D721Med (cell line): ENCODE measurements at places on chromosomes 12 and 14.

GRCh38 chr12:108564724-108565123 is 2.3 kb downstream of the ISCU start:
- DNase-seq = no peak

DNA sequence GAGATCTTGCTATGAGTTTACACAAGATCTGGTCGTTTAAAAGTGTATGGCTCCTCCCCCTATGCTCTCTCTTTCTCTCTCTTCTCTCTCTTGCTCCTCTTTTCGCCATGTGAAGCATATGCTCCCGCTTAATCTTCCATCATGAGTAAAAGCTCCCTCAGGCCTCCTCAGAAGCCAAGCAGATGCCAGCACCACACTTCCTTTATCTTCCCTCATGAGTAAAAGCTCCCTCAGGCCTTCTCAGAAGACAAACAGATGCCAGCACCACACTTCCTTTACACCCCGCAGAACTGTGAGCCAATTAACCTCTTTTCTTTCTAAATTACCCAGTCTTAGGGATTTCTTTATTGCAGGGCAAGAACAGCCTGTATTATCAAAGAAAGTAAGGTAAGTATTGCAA is 152.4 kb downstream of the SEC23A start:
- DNase-seq = no peak

GRCh38 chr14:83096092-83096491 is 1562.4 kb upstream of the SEL1L start:
- no peak for DNase-seq

GRCh38 chr12:112178796-112179195 is 53.4 kb downstream of the TRAFD1 start:
- no peak for DNase-seq

GRCh38 chr14:74975059-74975810 is 19.8 kb upstream of the PGF start:
- DNase-seq = no peak

GRCh38 chr12:53010955-53011354 is 4.7 kb downstream of the EIF4B start:
- no peak for DNase-seq

- no peak for DNase-seq
Observed at GRCh38 chr12:110073049-110073831, 24.9 kb upstream of the C12orf76 start.

DNA sequence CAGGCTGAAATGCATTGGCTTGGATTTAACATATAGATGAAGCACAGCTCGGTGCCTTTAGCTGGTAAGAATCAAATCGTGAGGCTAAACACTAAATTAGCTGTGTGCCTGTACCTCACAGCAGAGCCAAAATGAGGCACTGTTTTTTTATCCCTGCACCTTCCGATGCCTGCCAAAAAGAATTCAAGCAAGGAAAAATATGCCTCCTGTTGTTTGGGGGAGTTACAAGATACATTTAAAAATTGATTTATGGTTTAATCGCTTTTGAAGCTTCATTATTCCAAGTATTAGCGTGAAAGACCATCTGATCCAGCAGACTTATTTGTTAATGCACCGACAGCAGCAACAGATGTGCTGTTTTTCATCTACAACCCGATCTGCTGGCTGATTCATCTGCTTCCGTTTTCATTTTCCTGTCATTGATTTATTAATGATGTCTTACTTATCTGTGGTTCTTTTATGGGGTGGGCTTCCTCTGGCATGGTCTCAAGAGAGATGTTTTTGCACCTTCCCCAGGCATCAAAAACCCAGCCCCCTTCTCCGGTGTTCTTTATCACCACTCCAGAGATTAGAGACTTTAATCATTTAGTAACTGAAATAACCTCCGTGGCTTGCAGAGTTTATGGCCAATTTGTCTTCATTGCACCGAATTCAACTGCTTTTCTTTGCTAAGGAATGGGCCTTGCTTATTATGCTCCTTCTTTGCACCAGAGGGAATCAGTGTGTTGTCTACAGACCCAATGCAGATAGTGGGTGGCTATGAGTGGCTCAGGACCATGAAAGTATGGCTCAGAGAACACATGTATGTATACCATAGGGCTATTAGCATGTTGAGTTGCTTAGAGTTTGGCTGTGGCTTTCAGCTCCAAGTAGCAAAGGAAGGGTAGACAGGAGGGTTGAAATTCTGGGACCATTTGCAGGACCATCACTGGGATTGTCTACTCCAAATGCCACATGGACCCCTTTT is 166.8 kb upstream of the TMEM260 start:
- no peak for DNase-seq

- no peak for DNase-seq
Observed at GRCh38 chr12:12654691-12655460, 41.1 kb downstream of the GPR19 start.

DNA sequence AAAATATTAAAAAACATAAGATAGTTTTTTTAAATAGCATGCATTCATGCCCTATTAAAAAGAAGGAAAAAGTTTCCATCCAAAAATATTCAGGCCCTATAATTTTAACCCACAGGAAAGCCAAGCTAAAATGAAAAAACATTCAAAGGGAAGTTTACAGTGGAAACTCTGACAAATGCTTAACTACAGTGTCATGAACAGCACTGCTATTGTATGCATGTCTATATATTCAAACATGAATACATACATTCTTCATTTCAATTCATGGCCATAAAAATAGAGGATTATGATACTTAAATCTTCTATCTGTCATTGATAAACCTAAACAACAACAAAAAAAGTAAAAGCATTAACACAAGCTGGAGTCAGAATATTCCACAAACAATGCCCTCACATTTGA is 67.4 kb downstream of the PPP2R5E start:
- no peak for DNase-seq

- DNase-seq = no peak
Observed at GRCh38 chr14:95902273-95902826, 25.7 kb downstream of the TUNAR start.

- DNase-seq = no peak
Observed at GRCh38 chr12:110355073-110355472, 48.4 kb downstream of the ANAPC7 start.

GRCh38 chr12:22494319-22494718 is 50.0 kb downstream of the C2CD5 start:
- DNase-seq = no peak

GRCh38 chr14:89123215-89123614 is 293.8 kb downstream of the FOXN3 start:
- no peak for DNase-seq

DNA sequence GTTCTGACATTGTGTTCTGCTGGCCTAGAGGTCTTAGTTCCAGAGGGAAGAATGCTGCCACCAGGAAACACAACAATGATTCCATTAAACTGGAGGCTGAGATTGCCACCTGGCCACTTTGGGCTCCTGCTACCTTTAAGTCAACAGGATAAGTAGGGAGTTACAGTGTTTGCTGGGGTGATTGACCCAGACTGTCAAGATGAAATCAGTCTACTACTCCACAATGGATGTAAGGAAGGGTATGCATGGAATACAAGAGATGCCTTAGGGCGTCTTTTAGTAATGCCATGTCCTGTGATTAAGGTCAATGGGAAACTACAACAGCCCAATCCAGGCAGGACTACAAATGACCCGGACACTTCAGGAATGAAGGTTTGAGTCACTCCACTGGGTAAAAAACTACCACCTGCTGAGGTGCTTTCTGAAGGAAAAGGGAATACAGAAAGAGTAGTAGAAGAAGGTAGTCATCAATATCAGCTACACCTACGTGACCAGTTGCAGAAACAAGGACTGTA is 852.6 kb downstream of the LRFN5 start:
- no peak for DNase-seq

DNA sequence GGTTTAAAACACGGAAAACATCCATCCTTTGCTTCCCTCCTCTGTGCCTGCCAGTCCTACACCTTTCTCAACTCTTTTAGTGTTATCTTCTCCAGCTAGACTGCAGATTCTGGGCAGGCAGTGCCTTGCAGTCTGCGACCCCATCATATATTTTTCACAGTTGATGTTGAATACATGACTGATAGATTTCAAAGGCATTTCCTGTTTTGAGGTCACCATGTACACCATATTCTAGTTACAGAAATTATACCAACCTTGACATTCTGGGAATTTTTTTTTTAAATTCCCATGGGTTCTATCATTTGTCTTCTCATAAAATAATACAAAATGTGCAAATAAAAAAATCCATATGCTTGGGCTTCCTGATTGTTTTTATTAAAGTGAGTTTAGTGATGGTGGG is 16.6 kb downstream of the SOCS2 start:
- no peak for DNase-seq

GRCh38 chr12:41942354-41942753 is 202.3 kb downstream of the GXYLT1 start:
- DNase-seq = no peak

GRCh38 chr14:82094829-82095345 is 561.2 kb upstream of the SEL1L start:
- no peak for DNase-seq

- no peak for DNase-seq
Observed at GRCh38 chr12:19752712-19753111, 313.4 kb downstream of the AEBP2 start.

DNA sequence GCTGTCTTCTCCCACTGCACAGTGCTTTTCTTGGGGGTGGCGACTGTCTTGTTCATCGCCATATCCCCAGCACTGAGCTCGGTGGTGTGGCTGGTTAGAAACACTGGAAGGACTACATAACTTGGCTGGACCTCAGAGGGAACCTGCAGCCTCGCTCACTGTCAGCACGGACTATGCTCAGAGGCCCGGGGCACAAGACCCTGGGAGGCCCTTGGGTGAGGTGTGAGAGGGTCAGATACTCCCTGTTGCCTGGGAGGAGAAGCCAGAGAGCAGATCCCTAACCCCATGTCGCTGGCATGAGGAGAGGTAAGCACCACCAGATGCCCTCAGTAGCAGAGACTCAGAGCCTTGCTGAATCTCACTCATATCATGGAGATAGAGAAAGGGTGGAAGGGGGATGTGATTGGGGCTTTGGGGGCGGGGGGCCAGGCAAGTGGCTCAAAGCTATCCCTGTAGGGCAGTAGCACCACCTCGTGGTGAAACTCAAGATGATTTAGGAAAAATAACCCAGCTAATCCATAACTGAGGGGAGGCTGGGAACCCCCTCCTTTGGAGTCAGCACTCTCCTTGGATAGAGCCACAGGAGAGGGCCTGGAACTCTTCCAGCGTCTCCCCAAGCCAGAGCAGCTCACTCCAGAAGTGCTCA is 18.7 kb upstream of the HDAC7 start:
- no peak for DNase-seq

GRCh38 chr14:100902295-100903133 is 1.0 kb downstream of the RTL1 start:
- no peak for DNase-seq

DNA sequence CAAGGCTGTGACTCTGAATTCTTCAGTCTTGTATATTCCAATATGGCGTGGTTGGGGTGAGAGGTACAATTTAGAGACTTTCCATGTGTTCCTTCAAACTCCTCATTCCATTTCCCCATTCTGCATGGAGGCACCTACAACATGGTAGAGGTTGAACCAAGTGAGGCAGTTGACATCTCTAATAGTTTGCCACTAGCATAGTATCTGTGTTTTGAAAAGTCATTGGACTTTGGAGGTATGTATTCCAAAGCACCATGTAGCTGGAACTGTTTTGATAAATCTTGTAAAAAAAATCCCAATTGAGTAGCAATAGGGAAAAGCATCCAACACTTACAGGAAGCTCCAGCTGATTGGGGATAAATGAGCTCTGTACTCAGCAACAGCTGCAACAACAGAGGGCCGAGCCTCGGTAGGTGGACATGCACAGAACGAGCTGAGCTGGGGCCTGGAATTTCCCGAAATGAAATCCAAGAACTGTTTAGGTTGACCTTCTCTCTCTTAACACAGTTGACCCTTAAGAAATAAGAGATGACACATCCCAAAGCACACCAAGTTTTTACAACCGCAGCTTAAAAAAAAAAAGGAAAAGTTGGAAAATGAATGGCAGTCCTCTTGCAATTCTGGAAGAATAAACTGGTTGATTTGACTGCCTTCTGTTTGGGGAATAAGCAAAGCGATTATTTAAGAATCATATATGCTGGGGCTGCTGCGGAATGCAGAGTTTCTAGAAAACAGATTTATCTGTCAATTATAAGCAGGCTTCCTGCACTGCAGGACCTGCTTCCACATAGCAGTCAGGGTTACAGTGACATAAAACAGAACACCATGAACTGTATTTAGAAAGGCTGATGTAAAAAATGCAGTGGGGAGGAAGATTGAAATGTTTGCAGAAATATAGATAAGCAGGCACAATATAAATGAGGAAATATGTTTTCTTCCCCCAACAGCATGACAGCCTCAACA is 194.6 kb upstream of the KRR1 start:
- no peak for DNase-seq

DNA sequence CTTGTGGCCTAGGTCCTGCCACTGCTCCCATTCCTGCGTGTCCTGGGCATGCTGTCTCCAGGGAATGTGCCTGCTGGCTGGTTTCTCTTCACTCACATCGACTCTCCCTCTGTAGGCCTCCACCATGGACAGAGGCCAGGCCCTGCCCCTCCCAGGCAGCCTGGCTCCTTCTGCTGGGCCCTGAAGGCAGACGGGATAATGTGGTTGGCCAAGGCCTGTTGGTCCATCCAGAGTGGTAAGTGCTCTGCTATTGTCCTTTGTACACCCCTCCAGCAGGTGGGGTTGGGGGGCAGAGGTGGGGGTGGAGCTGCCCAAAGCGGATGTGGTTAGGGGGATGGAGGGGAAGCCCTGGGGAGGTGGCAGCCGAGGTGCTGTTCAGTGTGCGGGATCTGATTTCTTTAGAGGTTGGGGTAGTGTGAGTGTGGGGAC is 9.5 kb upstream of the NR4A1 start:
- DNase-seq = no peak

- DNase-seq = no peak
Observed at GRCh38 chr14:104420990-104421389, 158.6 kb upstream of the C14orf180 start.

- DNase-seq = no peak
Observed at GRCh38 chr12:12004524-12004923, 66.2 kb upstream of the BCL2L14 start.

GRCh38 chr12:12538535-12538934 is 24.1 kb downstream of the DUSP16 start:
- no peak for DNase-seq

- DNase-seq = no peak
Observed at GRCh38 chr12:68613209-68613904, 2.7 kb downstream of the RAP1B start.

- no peak for DNase-seq
Observed at GRCh38 chr12:109301643-109302168, 7.4 kb downstream of the FOXN4 start.

GRCh38 chr14:90381999-90382451 is 14.8 kb upstream of the CALM1 start:
- no peak for DNase-seq

DNA sequence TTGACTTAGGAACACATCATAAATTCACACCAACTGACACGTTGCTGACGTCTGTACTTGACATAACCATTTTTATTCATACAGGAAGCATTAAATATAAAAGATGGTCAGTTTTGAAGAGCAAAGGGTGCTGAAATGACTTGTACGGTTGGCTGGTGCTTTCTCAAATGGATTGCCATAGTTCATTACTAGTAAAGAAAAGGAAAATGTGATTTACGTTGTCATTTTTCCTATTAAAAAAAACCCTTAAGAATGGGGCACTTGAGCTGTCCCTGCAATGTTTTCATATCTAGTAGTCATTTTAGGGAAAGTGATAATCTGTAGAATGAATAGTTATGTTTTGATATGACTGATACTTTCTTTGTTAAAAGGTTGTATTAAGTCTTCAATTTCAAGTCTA is 22.5 kb upstream of the MANSC4 start:
- no peak for DNase-seq

GRCh38 chr12:10936506-10936905 is 2.6 kb downstream of the TAS2R14 start:
- no peak for DNase-seq
